ENCODE measurements at places on chromosomes 7 and 10. TPM values are rescaled to one million over a fixed set of nuclear protein-coding genes. Genes with fewer than 3 reads are reported as not detected.

MYH16 gene
- total RNA-seq: 0.12 TPM

TUBAL3 gene
- not detected for total RNA-seq

CLEC5A gene
- total RNA-seq: not detected

NKX2-3 gene
- not detected for total RNA-seq

PPP1R17 gene
- not detected for total RNA-seq

H2AZ2 gene
- total RNA-seq: 134 TPM

- DNase-seq: no peak
Observed at GRCh38 chr7:55567571-55567970, 4.7 kb downstream of the VOPP1 start.

GRCh38 chr10:32692174-32692573, 246.2 kb downstream of the CCDC7 start:
- DNase-seq: no peak

- DNase-seq: no peak
Observed at GRCh38 chr7:15463801-15464666, 97.8 kb downstream of the AGMO start.

- no peak for DNase-seq
Observed at GRCh38 chr10:97333601-97334369, 744 bp downstream of the FRAT2 start.

- no peak for DNase-seq
Observed at GRCh38 chr7:88756802-88757201, 2.7 kb upstream of the ZNF804B start.

GRCh38 chr10:131571865-131572264, 260.3 kb upstream of the TCERG1L start:
- no peak for DNase-seq

DNA sequence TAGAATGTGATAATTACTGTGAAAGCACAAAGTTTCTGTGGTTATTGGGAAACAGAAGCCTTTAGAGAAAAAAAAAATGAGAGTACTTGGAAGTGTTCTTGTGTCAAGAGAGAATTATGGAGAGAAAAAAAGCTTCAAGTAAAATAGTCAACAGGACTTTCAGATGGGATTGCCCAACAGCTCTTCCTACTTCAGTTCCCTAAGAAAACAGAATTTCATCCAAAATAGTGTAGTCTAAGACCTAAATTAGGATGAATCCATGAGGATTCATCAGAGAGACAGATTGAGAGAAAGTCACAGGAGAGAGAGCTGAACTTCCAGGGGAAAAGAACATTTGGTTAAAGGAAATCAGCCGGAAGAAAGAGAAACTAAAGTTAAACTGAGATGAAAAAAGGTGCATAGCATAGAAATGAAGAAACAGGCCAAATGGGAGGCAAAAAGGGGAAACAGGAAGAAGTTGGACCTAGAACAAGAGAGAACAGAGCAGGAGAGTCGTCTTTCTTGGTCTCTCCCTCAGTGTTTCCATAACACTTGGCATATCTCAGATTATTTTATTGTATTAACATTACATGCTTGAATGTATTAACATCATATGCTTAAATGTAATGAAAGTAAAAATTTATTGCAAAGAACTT, 2.5 kb downstream of the SCIN start:
- DNase-seq: no peak

DNA sequence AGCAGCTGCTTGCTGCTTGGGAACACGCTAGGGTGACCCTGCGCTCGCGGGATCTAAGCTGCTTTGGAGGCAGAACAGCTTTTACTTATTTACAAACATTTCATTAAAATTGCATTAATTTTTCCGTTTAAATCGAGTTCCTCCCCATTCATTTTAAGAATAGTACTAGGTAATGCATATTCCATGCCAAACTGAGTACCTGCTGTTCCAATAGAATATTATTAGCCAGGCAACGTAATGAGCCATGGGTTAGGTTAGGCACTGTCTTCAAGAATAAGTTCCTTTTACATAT, 860 bp downstream of the EXOC6 start:
- no peak for DNase-seq

DNA sequence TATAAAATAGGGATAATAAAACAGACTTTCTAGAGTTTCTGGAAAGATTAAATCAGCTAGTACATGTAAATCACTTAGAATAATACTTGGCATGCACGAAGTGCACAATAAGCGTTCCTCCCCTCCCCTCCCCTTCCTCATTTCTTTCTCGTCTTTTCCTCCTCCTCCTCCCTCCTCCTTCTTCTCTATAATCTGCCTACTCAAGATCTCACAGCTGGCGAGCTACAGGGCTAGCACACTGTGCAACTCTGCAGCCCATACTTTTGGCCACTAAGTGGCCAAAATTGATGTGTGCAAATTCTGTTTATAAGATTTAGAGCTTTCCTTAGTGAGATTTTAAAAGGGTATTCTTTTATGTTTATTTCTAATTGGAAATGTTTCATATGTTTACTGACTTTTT, 565.3 kb downstream of the PHTF2 start:
- no peak for DNase-seq

GRCh38 chr10:11553773-11554381, 57.6 kb downstream of the USP6NL start:
- no peak for DNase-seq

DNA sequence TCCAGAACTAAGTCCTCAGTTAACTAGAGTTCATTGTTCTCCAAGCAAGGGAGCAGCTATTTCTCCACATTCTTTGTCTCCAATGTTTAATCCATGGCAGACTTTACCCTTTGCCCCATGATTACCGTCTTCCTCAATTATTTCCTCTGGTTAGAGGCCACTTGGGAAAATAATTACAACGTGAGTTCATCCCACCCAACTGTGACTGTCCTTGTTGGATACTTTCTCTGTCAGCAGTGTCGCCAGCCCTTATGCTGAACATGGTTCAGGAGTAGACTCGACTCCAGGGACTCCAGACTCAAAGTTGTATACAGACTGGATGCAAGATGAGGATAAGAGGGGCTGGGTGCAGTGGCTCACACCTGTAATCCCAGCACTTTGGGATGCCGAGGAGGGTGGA, 17.1 kb upstream of the SEPHS1 start:
- DNase-seq: no peak

DNA sequence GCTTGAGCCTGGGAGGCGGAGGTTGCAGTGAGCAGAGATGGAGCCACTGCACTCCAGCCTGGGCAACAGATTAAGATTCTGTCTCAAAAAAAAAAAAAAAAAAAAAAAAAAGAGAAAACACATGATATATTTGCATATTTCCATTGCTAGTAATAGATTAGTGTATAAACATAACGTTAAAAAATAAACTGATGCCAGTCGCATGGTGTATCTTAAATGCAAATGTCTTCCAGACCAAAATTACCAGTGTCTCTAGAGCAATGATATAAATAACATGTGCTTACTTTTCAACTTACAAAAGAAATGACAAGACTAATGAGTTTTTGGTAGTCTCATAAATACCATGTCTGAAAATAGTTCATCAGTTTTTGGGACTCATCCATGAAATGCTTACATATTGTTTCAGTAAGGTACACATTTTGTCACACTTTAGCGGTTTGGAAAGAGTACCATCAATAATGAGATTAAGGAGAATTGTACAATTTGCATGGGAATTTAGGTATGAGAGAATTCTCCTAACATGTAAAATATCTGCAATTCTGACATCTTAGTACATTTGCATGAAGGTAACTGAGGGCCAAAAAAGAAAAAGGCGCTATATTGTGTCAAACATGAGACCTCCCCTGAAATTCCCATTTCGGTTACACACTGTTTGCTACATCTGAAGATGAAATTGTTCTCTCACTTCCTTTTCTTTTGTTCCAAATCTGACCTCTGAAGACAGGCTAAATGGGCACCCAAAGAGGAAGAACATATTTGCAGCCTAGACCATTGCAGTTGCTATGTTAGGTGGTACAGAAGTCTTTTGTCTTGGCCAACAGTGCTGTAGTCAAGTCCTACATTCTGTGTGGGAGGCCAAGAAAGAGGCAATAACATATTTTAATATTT, 51.5 kb upstream of the PIP4K2A start:
- no peak for DNase-seq

DNA sequence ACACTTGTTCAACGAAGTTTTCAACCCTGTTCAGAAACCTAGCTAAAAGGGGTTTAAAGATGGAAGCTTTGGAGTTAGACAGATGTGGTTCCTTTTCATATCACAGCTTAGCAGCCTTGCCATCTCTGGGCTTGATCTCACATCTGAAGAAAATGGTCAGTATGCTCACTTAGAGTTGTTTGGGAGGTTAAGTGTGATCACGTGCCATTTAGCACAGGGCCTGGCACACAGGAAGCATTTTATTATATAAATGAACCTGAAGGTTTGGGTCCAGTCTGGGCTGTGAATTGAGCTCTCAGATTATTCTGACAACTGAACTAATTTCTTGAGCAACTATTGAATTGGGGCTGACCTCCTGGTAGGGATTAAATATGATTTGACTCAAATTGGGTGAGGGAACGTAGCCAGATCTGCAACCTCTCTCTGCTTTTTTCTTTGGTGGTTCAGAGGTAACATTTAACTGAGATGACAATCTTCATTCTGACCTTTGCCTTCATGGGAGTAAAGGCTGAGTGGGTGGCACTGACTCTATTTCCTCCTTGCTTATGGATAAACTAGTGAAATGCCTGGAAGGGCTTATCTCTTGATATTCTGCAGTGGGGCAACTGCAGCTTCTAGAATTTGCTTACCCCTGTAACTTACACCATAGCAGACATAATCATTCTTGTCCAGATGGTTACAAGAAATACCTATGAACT, 10.2 kb upstream of the HKDC1 start:
- no peak for DNase-seq

- DNase-seq: no peak
Observed at GRCh38 chr7:79872176-79872575, 262.5 kb upstream of the GNAI1 start.

- no peak for DNase-seq
Observed at GRCh38 chr7:98788966-98789365, 80.8 kb downstream of the TMEM130 start.
